HFFc6 (cell line): ENCODE measurements at places on chromosomes 1 and 21. TPM values are rescaled to one million over a fixed set of nuclear protein-coding genes. Genes with fewer than 3 reads are reported as not detected.
A peak's percentile ranks its signal among the peaks of the same experiment; 100 is the strongest.

DNA sequence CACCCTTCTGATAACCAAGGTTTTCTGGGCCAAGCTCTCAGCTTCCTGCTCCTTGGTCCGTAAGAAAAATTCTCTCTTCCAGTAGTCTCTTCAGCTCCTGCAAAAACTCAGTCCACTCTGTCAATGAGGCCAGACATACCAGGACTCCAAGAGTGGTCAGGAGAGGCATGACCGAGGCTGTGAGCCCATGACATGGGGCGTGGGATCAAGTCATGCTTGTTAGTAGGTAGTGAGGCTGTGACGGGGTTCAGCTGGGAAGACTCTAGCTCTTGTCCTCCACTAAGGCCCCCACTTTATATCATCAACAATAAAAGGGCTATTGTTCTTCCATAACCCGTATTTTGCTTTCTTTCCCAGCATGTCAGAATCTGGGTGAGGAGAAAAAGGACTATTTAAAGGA is 10.1 kb upstream of the HCRTR1 start:
- no peak for DNase-seq

- no peak for DNase-seq
These were observed 26.1 kb downstream of the EGLN1 start for GRCh38 chr1:231395998-231396390.

GRCh38 chr1:56432166-56432971 is 147.0 kb downstream of the PLPP3 start:
- DNase-seq, result no peak

DNA sequence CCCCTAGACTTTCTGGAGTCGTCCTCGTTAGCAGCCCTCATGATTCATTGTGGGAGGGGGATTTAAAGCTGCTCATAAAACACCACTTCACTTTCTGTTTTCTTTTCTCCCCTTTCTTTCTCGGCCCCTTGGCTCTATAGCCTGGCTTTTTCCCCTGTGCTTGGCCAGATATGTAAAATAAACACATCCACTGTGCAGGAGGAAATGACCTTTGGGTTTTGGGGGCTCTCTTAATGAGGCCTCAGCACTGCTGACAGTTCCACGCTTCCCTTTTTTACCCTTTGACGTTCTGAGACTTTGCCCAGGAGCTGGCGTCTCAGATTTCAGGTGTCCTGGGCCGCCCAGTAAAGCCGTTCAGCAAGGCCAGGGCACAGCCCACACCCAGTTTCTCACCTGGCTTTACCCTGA is 65.7 kb downstream of the RUNX3 start:
- DNase-seq, result no peak

GRCh38 chr1:32818804-32819541 is 1.5 kb downstream of the S100PBP start:
- no peak for DNase-seq

- DNase-seq, result no peak
These were observed 92.9 kb upstream of the IVNS1ABP start for GRCh38 chr1:185409763-185410528.

- no peak for DNase-seq
These were observed 27.7 kb downstream of the KNCN start for GRCh38 chr1:46523496-46524353.

DNA sequence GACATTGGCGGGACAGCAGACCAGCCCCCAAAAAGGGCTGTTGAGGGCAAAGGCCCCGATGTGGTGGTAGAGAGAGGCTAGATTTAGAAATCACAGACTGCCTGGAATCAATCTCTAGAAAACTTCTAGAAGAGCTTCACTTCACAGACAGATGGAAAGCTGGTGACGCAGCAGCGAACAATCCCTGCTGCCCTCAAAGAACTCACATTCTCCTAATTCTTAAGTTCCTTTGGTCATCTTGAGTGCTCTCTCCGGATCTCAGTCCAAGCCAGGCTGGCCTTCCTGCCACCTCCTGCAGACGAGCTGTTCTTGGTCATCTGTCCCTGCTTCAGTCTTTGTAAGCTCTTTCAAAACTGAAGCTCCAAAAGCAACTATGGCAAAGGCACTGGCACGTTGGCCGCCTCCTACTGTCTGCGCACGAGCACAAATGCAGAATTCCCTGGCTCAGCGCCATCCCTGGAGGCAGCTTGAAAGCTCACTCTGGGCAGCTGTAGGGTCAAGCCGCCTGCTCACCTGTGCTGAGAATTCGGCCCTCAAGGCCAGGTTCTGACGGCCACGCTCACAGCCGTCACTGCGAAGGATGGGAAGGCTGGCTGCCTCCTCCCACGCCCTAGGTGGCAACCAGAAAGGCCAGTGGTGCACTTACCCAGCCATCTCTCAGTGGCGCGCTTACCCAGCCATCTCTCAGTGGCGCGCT is 110.6 kb downstream of the NPHP4 start:
- no peak for DNase-seq

DNA sequence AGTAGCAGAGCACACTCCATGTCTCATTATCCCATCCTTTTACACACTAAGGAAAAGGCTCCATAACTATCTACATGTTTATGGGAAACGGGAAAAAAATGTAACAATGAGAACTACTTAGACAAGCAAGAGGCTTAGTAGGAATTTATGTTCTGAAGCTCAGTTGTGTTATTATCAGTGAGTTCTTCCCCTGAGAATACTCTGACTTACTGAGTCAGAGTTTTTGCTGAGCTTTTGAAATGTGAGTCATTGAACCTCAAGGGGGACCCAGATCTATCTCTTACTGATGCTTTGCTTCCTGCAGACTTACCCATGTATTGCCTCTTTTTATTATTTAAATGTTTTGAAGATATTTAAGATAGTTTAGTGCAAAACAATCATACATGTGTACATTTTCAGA is 20.1 kb downstream of the CFHR5 start:
- DNase-seq, result peak; percentile 49

GRCh38 chr1:154912755-154913154 is 23.8 kb downstream of the PMVK start:
- no peak for DNase-seq

- no peak for DNase-seq
These were observed 4.7 kb downstream of the BTBD19 start for GRCh38 chr1:44812822-44813543.

GRCh38 chr1:150575072-150575489 is 4.3 kb downstream of the MCL1 start:
- DNase-seq, result no peak

- DNase-seq, result no peak
These were observed 14.9 kb upstream of the SLAMF9 start for GRCh38 chr1:159968901-159969300.

DNA sequence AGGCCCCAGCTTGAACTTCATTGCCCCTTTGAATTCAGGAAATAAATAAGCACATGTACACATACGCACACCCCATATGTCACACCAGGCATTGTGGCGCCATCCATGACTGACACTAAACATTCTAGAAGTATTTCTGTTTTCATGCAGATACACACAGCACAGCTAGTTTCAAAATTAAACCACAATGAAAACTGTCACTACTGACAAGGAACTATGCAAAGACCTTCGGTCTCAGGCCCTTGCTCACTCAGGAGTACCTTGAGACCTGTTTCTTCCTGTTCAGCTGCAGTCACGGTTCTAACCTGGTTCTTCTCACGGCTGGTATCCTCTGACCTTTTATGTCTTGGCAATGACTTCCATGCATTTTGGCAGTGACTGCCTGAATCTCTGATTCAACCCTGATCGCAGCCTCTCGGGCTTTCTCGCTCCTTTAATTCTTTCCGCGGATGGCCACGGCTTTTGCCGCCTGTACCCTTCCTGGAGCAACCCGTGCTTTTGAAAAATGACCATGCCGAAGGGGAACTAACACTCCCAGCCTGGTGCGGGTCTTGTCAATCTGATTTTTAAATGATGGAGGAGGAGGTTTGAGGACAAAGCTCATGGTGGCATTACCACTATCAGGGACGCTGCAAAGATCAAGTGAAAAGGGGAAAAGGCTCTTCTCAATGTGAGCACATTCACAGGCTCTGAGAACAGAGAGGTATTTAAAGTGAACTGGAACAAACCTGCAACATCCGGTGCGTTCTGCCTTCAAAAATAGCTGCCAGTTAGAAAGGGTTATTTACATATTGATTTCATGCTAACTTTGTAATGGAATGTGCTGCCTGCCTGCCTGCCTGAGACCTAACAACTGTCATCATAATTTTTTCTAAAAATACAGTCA is 384.6 kb downstream of the RRAGC start:
- DNase-seq, result no peak

GRCh38 chr1:229283183-229283611 is 12.3 kb downstream of the RAB4A start:
- DNase-seq, result no peak

- no peak for DNase-seq
These were observed 551.7 kb downstream of the MATN1 start for GRCh38 chr1:30171537-30172298.

DNA sequence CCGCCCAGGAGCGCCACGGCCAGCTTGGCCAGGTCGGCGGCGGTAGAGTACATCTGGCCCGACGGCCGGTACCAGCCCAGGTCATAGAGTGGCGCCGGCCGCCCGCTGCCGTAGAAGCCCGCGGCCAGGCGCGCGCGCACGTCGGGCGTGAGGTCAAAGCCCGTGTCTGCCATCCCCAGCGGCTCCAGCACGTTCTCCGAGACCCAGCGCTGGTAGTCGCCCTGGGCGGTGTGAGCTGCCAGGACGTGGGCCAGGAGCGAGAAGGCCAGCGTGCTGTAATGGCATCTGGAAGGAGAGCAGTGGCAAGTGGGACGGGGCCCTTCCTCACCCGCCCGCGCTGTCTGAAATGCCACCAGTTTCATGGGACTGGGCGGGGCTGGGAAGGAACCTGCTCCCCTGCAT is 18.9 kb downstream of the LACTBL1 start:
- no peak for DNase-seq

The KRTAP13-2 gene
- not detected in 3 replicates for total RNA-seq

The LAMC2 gene
- total RNA-seq, result 1.5 and 2.0 TPM in 2 replicates

The OR2T2 gene
- not detected in 2 replicates for total RNA-seq

The CA14 gene
- not detected in 3 replicates for total RNA-seq

The LIPI gene
- total RNA-seq, result not detected in 3 replicates

The PRAMEF6 gene
- total RNA-seq, result not detected in 3 replicates
